Sigmoid colon (tissue), 7 donors: ENCODE measurements at places on chromosomes 16 and 17. TPM values are rescaled to one million over a fixed set of nuclear protein-coding genes. Genes with fewer than 3 reads are reported as not detected.

ALOXE3 gene
- total RNA-seq = not detected

GRCh38 chr16:72937360-72937759, 110.6 kb downstream of the ZFHX3 start:
- DNase-seq = peak; percentile 59

DNA sequence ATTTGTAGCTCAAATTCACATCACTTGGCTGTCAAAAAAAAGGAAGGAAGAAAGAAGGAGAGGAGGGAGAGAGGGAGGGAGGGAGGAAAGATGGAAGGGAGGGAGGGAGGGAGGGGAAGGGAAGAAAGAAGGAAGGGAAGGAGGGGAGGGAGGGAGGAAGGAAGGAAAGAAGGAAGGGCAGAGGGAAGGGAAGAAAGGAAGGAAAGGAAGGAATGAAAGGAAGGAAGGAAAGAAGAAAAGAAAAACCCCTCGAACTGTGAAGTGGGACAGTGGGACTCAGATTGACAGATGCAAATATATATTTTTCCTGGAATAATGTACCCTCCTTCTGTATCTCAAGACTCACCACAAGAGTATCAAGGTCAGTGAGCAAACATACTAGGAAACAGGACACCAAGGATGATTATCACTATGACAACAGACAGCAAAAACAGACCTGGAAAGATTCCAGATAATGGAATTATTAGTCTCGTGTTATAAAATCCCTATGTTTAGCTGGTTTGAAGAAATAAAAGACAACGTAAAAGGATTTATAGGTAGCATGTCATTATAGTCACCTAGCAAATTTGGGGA, 24.2 kb upstream of the ABCA3 start:
- no peak for DNase-seq

AXIN2 gene
- total RNA-seq = 9.1 TPM

SLC52A1 gene
- not detected for total RNA-seq

GRCh38 chr16:55297910-55298479, 26.0 kb upstream of the IRX6 start:
- DNase-seq = no peak

DNA sequence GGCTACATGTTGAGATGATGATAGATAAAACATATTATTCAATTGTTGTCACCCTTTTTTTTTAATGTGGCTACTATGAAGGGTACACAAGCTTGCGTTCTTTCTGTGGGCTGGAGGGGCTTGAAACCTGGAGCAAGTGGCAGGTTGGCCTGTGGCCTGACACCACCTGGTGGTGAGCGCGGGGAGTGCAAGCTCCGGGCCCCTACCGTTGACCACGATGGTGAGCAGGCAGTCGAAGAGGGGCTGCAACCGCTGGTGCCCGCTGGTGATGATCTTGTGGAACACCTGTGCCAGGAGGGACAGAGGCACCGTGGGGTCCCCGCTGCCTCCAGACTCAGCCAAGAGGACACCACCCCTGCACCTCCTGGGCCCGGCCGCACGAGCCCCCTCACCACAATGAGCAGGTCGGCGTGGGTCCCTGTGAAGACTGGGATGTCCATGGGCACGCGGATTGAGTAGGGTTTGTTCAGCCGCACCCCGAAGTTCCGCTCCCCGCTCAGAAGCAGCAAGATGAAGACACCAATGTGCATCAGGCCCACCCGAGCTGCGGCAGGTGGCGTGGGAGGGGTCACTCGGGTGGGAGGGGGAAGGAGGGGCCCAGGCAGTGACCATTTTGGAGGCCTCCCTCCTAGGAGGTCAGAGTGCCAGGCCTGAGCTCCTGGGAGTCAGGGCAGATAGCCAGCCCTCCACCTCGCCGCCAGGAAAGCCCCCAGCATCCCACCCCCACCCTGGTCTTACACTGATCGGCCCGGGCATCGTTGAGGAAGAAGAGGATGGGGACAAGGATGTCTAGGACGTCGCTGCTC, 14.4 kb downstream of the HID1 start:
- peak; percentile 81 for DNase-seq
